Activated T-helper 9 cell treated with anti-CD3 and anti-CD28 coated beads, Interleukin-2, amount 50 U/mL, for 16 hours (primary cell): ENCODE measurements at places on chromosomes 6 and 20.

GRCh38 chr6:25042036-25042521 lies 106.3 kb upstream of the RIPOR2 start:
- peak; percentile 47 for DNase-seq

DNA sequence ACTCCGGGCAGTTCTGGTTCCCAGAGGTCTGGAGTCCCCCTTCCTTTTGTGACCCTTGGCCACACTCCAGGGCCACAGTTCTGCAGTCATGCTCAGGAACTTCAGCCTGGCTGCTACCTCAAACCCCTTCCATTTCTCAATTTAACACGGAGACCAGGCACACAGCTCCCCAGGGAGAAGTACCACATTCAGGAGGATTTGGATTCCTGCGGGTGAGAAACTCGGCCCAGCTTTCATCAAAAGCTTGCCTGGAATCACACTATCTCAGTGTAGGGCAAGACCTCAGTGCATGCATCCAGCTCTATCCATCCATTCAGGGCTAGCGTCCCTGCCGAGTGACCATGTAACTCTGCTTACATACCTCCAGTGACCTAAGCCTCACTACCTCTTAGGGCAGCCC lies 16.8 kb upstream of the IP6K3 start:
- DNase-seq, result no peak

GRCh38 chr6:71203206-71203605 lies 85.4 kb upstream of the OGFRL1 start:
- no peak for DNase-seq

DNA sequence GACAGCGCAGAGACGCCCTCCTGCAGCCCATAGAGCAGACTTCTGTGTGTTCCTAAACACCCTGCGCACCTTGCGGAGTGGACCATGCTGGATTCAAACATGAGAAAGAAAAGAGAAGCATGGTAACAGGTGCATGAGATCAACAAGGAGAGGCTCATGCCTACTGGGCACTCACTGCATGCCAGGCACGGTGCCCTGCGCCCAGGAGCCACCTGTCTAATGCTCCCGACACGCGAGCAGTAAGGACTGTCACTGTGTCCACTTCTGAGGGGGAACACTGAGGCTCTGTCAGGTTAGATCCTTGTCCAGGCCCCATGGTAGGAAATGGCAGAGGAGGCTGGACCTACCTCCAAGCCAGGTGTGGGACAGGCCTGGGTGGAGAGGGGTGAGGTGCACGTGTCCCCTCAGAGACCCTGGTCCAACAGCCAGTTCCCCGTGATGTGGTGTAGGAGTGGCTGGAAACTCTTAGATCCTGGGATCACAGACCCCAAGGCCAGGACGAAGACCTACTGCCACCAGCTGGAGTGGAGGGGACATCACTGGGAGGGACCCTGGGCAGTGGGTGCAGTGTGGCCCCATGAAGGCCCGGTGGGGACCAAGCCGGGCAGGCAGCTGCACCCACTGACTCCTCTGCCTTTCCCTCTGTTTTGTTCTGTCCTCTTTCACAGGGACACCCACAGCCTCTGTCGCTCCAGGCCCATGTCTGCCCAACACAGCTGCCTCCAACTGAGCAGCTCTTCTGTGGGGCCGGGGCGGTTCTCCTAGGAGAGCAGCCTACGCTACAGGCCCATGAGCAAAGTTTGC lies 29.5 kb downstream of the ZBP1 start:
- no peak for DNase-seq

DNA sequence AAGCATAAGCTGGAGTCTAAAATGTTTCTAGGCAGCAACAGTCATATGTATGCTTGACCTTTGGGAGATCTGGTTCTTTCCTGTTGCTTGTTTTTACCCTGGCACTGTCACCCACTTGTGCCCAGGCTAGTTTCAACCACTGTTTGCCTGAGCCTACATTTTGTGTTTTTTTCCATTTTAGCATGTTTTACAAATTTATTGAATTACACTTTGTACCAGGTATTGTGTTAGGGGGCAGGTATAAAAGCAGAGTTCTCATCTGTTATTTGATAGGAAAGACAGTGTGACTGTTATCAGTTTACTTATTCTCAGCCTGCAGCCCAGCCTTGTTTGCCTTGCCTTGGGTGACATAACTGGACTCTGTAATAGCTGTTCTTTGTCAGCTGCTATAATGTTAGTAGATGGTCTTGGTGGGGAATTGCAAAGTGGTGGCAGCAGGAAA lies 147.0 kb downstream of the CDKAL1 start:
- DNase-seq, result no peak

- DNase-seq, result no peak
These were observed 336.4 kb upstream of the HSF2 start for GRCh38 chr6:122063076-122063475.

DNA sequence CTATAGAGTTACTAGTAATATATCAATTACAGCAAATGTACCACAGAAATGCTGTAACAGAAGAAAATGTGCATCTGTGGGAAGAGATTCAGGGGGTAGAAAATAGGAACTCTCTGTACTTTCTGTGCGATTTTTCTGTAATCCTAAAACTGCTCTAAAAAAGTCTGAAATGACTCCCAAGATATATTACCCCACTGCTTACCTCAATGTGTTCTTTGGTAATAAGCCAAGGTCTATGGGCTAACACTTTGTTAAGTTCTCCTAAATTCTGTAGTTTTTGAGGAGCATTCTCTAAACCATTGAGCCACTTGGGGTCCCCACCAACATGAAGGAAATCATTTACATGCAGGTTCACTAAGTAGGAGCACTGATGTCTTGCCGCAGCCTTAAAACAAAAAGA lies 94.4 kb downstream of the SESN1 start:
- DNase-seq, result no peak

- no peak for DNase-seq
These were observed 121.6 kb downstream of the GJA10 start for GRCh38 chr6:90015883-90016282.

GRCh38 chr20:31833931-31834521 lies 11.4 kb downstream of the FOXS1 start:
- no peak for DNase-seq

DNA sequence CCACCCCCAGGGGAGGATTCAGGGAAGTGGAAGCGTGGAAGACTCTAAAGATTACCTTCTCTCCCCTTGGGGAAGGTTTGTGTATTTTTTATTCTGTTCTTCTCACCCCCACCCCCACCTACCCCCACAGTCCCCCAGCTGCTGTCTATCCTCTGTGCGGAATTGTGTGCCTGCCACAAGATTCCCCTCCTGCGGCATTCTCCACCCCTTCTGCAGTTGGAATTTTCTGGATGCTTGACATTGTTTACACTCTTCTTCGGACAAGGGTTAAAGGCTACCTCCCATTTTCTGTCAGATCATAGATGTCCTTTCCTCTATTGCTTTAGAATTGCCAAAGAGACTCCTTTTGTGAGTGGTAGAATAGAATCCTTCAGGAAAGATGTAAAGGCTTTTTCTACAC lies 60.4 kb upstream of the EDN3 start:
- DNase-seq, result no peak

DNA sequence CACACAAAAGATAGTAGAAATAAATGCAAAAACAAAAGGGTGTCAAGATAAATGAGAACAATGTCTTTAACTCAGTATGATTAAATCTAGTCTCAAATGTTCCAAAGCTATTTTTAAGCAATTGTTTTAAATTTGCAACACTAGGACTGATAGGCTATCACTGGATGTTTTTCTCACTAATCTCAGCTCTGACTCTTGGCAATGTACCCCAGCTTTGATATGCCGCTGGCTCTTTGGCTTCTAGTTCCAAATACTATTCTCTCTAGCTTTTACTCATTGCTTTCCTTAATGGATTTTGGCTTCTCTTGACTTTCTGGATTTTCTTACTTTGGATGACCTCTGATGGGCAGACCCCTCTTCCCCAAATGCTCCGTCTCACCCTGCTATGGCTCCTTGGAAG lies 116.0 kb upstream of the SLC35B3 start:
- no peak for DNase-seq

DNA sequence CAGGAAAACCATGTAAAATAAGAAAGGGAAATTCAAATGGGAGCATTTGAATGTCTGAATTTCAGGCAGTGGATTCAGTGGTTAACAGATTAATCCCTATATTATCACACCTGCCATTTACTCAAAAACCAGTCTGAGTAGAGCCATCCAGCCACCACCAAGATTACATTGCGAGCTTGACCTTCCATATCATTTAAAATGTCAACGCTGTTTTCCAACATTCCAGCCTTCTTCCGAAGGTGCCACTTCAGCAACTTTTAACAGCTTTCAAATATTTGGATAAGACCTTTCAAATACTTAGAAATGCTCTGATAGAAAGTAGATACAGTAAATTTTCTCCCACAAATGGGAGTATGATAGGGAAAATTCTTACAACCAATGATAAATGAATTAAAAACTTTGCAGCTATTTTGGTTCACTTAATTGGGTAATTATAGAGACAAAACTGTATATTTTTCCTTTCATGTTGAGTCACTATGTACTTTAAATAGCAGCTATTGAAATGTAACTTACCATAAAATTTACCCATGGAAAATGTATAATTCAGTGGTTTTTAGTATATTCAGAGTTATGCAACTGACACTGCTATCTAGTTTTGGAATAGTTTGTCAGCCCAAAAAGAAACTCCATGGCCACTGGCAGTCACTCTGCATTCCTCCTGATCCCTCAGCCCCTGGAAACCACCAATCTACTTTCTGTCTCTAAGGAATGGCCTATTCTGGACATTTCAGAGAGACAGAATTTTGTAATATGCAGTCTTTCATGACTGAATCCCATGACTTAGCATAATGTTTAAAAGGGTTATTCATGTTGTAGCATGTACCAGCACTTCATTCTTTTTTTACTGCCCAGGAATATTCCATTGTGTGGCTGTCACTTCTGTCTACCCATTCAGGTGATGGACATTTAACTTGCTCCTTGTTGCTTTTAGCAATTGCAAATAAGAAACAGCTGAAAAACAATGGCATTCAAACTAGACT lies 21.5 kb downstream of the EZR start:
- DNase-seq, result no peak

DNA sequence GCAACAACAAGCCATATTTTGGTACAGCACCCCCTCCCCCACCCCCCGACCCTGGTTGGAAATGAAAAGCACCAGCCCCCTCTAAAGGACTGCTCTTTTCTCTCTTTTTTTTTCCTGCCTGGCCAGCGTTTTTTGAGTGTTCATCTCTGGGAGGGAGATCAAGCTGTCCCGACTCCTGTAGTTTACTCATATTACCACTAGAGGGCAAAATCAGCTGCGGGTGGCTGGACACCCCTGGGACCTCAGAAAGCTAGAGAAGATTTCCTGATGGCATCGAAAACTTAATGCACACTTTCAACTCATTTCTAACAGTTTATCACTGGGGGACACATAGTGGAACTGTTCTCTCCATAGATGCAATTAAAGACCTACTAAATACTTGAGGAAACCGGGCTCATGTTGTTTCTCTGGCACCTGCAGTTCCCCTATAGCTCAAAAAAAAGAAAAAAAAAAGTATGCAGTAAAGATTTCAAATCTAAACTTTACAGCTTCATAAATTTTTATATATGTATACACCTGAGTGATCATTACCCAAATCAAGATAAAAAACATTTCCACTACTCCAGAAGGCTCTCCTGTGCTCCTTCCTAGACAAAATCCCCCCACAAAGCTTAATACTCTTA lies 24.4 kb downstream of the CNBD2 start:
- peak; percentile 11 for DNase-seq

- no peak for DNase-seq
These were observed 508 bp upstream of the METTL24 start for GRCh38 chr6:110358553-110359160.

DNA sequence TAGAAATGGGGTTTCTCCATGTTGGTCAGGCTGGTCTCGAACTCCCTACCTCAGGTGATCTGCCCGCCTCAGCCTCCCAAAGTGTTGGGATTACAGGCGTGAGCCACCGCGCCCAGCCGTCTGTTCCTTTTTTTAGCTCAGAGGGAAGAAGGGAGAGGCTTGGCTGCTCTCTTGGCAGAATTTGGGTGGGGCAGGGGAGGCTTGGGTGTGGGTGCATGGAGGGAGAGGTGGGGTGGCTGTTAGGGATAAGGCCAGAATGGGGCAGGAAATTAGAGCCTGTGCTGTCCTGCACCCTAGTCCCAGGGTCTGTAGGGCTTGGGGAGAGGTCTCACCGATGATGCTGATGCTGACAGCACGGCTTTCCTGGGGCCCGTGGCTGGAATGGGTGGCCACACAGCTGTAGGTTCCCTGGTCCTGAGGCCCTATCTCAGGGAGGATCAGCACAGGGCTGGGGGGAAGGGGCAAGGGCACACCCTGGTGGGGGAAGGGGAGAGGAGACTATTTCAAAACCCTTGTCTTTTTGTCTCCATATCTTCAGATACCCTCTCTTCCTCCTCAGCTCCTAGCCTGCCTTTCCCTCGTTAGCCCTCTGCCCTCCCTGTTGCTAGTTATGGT lies 2.0 kb downstream of the AGER start:
- DNase-seq, result no peak

GRCh38 chr20:46933150-46933549 lies 38.5 kb downstream of the EYA2 start:
- no peak for DNase-seq

DNA sequence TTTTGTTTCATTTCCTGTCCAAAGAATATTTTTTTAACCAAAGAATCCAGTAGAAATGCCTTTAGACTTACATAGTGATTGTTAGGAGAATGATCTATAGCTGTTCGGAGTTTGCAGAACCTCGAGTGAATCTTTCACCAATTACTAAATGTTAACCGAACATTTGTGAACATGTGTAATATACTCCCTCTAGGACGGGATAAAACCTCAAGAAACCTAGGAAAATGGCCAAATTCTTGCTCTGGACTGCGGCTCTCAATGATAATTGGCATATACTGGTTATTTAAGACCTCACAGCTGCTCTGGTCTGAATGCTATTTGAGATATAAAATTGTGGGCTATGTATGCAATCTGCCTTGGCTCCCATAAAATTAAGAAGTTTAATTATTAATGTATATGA lies 137.1 kb downstream of the PACRG start:
- no peak for DNase-seq

GRCh38 chr6:87628424-87628823 lies 38.5 kb downstream of the ORC3 start:
- DNase-seq, result no peak

GRCh38 chr6:16355699-16356446 lies 117.5 kb downstream of the GMPR start:
- DNase-seq, result no peak

GRCh38 chr20:34703424-34704176 lies 544 bp upstream of the TP53INP2 start:
- peak; percentile 3 for DNase-seq

- no peak for DNase-seq
These were observed 5.2 kb upstream of the BTN3A2 start for GRCh38 chr6:26359765-26360164.

DNA sequence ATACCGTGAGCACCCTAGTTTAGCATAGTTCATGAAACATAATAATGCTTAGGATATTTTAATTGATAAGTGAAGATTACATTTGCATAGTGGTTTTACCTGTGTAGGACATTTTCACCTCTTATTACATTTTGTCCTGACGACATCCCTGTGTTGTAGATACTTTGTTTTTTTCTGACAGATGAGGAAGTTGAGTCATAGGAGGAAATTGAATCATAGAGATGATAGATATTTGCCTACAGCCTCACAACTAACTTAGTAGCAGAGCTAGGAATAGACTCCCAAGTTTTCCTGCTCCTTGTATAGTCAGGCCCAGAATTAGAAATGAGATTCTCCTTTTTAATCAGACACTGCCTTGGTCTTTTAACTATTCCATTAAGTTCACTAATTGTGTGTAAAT lies 100.5 kb upstream of the SUPT3H start:
- DNase-seq, result no peak

- no peak for DNase-seq
These were observed 15.1 kb upstream of the HCK start for GRCh38 chr20:32036716-32037485.

- DNase-seq, result no peak
These were observed 79.9 kb downstream of the GCLC start for GRCh38 chr6:53464927-53465460.
